Lower lobe of right lung (tissue), 2 donors: ENCODE measurements at places on chromosomes 2 and 18.

- no peak for DNase-seq
Observed at GRCh38 chr2:211390536-211391188, 834.3 kb downstream of the CPS1 start.

DNA sequence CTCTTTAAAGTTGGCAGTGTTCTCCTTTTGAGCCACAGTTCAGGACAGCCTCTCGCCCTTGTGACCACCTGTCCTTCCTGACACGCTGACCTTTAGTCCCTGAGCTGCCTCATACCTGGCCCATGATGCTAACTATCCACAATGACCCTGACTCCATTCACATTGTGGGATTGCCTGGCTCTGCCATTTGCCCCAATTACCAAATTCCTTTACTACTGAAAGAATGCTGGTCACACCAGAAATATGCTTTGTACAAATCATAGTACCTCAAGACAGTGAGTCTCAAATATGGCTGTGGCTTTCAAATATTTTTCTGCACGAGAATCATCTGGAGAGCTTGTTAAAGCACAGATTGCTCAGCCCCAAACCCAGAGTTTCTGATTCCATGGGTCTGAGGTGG, 54.2 kb downstream of the LTBP1 start:
- no peak for DNase-seq

DNA sequence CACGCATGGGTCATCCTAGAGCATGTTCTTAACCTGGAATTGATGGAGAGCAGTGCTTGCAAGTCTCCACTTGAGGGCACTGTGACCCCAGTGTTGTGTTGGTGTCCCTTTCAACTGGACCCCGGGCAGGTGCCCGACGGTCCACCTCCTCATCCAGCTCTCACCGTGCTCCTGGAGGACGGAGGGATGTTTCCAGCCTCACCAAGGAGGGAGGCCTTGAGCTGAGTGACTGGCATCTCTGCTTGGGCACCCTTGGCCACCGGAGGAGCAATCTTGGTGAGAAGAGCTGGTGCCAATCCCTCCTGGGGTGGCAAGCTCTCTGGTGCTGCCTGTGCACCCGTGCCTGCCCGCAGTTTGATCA, 45.4 kb upstream of the ASB18 start:
- no peak for DNase-seq

- no peak for DNase-seq
Observed at GRCh38 chr2:68290901-68291300, 28.8 kb downstream of the CNRIP1 start.

DNA sequence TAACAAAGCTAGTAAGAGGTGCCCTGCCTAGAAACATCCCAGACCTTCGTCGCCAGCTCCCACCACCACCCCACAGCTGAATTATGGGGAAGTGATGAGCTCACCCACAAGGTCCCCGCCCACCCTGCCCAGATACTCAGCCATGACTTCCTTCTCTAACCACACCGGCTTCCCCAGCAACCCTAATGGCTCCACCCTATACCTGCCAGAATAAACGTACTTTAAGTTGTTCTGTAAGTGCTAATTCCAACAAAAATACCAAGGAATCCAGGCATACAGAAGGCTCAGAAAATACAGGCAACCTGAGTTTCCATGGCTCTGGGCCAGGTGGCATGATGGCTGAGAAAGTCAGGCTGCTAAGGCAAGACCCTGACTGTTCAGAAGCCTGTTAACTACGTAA, 39.1 kb downstream of the TMEM163 start:
- DNase-seq: no peak

GRCh38 chr18:77906103-77906892, 656.6 kb downstream of the GALR1 start:
- no peak for DNase-seq

DNA sequence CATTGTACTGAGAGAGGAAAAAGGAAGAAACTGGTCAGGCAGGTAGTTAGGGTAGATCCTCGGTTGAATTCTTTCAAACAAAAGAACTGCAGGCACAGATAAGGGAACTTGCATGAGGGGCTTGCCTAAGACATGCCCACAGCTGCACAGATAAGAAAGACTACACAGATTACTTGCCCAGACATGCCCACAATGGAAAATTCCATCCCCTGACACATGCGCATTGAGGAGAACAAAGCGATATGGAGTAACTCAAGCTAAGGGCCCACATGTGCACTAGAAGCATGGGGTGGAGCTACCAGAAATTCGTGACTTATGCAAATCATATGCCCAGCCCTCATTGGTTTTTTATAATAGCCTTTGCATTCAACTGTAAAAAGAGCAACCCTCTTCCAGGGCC, 181.3 kb upstream of the ZNF521 start:
- no peak for DNase-seq

DNA sequence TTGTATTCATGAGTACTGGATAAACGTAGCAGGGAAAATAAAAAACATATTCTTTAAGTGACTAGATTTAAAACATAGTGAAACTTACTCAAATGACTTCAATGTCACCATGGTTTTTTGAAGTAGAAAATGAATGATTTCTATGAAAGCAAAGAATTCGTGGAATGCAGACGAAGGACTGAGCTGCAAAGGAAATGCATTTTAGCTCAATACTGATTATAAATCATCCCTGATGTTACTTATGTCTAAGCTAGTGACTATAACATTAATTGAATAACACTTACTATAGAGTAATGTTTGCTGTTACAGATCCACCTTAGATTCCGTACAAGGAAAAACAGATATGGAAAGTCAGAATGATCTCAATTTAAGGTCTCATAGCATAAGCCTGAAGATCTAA, 1257.7 kb upstream of the CDH2 start:
- DNase-seq: no peak

DNA sequence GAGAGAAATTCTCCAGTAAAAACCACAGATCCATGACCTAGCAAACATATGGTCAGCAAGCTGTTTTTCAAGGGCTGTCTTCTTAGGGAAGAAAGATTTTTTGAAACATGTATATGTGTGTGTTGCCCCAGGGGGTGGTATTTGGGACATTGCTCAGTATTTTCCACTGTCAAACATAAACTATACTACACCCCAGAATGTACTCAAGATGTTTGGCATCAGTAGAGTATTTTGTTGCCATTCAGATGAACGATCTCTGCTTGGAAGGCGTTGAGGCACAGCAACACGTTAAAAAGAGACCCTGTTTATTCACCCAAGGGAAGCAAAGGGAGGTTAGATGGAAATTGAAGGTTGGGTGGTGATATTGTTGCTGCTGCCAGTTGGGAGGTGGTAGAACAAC, 30.0 kb downstream of the EEF1B2 start:
- DNase-seq: no peak

DNA sequence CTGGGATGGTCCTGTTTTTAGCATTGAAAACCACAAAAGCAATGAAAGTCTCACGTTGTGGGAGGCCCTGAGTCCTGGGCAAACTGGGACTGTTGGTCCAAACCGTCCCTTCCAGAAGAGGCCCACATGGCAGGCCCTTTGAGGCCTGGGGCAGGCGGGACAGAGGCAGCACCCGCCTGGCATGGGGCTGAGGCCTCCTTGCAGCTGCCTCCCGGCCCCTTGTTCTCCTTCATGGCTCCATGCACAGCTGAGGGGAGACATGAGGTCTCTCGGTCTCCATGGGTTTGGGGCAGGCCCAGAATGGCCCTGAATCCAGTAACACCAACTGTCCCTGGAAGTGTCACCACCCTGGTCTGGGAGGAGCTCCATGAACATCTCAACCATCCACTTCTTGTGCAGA, 61.9 kb downstream of the RRM2 start:
- DNase-seq: no peak

DNA sequence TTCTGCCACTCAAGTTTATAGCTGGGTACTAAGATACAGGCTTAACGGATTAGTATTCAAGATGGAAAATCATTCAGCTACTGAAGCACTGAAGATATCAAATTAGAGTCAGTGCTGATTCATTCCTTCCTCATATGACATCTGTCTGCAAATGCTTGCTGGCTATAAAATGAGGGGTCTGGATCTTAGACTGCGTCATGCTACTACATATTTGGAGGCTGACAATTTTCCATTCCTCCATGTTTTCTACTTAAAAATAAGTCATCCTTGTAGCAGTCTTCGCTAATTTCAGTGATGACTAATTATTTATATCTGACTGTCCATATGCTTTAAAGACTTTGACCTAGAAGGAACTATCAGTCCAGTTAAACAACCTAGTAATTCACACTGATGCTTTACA, 233.4 kb downstream of the RIT2 start:
- DNase-seq: no peak

GRCh38 chr2:9952286-9952737, 819 bp downstream of the GRHL1 start:
- DNase-seq: no peak

GRCh38 chr2:202267495-202267894, 1.9 kb downstream of the NOP58 start:
- DNase-seq: no peak

GRCh38 chr2:199704358-199705238, 146.4 kb downstream of the FTCDNL1 start:
- DNase-seq: no peak

DNA sequence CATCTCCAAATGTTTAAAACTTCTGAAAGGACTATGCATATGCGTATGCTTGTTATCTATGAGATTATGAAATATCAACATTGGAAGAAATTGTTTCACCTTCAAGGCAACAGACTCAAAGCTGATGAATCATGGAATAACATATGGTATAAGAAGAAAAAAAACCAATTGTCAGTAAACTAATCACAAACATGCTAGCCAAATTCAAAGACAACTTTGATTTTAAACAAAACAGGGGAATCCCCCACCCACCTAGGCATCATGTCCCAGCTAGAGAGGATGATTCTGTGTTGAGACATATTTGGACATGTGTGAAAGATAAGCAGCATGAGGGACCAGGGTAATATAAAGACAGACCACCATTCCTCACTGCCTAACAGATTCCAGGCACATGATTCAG, 147.7 kb downstream of the WDPCP start:
- DNase-seq: no peak

DNA sequence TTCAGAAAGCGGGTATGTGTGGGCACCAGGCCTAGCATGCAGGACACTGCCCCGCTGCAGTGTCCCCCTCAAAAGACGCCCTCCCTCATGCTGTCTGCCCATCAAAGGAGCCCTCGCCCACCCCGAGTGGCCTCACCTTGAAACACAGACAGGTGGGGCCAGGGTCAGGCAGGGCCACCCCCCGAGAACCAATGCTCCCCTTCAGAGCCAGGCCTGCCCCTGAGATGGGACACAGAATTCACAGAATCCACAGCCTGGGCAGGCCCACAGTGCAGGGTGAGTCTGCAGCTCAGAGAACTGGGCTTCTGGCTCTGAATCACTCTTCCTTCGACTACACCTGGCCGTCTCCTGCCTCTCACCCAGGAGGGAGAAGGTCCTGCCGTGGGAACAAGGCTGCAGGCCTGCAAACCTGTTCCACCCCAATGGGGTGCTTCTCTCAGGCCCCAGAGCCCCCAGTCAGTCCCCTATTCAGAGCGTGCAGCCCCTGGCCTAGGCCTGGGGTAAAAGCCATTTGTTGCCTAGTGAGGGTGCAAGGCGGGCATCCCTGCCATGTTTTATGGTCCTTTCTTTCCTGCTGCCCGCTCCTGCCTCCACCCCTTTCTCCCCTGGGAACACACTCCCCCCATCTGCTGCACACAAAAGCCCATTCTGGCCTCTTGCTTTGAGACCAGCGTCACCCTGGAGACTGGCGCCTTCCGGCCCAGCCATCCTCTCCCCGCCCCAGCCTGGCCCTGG, 11.3 kb upstream of the ARHGEF4 start:
- no peak for DNase-seq

DNA sequence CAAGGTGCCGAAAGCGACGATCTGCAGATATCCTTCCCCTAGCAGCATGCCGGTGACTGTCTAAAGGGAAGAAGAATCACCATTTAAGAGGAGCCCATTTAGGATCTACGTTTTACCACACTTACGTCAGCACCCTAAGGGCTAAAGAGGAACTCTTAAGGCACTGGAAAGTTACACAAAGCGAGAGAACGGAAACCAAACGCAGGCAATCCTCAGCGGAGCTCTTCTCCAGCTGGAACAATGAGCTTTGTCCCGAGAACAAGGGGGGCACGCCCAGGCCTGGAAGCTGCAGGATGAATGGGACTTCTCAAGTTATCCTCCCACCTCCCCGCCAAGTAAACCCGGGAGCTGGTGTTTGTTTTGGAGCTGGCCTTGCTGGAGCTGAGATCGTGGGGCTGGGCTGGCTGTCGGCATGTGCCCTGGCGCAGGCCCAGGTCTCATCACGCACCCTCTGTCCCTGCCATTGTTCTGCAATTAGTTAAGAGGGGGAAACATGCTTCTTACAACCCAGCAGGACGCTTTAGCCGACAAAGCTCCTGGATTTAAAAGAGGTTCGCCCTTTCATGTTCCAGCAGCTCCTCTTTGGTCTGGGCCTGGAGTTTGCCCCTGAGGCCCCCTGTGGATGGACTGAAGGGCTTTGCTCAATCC, 36.4 kb downstream of the PXDN start:
- DNase-seq: no peak

GRCh38 chr18:48472610-48473009, 63.4 kb upstream of the ZBTB7C start:
- no peak for DNase-seq

DNA sequence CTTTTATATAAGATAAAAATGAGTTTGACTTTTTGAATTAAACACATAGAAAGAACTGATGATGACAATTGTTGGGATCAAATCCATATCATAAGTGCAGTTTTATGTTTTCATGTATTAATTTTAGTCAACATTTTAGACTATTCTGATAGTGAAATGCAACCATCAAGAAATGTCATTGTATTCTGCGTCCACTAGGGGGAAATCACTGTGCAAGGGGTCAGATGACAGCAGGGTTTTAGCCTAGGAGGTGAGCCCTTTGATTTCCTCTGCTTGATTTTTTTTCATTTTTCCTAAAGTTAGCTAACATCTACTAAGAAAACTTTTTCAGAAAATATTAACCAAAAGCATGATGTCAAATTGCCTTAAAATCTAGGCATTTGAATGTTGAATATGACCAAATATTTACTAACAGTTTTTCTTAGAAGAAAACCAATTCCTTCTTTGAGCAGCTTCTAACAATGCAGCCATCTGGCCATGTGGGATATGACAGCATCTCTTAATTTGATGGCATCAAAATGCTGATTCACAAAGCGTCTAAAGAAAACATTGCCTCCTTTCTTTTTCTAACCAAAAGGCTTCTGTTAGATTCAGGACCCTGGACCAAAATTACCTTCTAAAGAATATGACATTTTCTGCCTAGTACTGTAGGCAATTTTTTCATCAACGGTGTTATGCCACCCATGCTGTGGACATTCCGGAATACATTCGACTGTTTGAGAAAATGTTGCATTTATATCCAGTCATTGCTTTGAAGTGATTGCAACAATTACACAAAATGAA, 141.5 kb downstream of the SPHKAP start:
- no peak for DNase-seq

DNA sequence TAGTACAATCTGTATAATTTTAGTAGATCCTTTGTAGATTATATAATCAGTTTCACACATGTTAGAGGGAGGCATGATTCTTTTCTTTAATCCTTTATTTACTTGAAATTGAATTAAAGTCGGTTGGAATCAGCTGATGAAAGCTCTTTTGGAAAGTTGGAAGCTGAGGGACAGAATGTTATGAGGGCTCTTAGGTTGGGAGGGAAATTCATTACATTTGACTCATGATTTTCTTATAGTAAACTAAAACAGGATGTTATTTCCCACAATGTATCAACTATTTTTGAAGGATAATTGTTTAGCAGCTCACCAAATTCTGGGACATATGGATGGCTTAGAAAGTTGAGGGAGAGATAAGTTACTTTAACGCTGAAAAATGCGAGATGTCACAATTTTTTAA, 52.7 kb upstream of the TMEFF2 start:
- no peak for DNase-seq
